ENCODE measurements at places on chromosomes 4 and X.
A peak's percentile ranks its signal among the peaks of the same experiment; 100 is the strongest.

- peak; percentile 62 for DNase-seq
Observed at GRCh38 chr4:146329050-146329716, 114.8 kb downstream of the REELD1 start.

- peak; percentile 48 for DNase-seq
Observed at GRCh38 chrX:2707334-2707760, 16.3 kb downstream of the CD99 start.

DNA sequence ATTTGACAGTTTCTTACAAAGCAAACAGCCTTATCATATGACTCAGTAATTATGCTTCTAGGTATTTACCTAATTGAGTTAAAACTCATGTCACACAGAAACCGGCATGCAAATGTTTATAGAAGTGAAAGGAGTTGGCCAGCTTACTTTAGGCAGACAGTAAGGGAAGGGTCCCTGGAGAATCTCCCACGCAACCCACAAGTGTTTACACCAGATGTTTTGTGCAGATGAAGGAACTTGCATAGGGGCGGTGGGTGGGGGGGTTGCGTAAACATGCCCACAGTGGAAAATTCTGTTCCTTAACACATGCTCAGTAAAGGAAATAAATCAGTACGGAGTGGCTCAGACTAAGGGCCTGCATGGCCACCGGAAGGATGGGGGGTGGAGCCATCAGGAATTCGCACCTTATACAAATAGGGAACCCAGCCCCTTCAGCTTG lies 330.5 kb upstream of the AADAT start:
- DNase-seq, result no peak

DNA sequence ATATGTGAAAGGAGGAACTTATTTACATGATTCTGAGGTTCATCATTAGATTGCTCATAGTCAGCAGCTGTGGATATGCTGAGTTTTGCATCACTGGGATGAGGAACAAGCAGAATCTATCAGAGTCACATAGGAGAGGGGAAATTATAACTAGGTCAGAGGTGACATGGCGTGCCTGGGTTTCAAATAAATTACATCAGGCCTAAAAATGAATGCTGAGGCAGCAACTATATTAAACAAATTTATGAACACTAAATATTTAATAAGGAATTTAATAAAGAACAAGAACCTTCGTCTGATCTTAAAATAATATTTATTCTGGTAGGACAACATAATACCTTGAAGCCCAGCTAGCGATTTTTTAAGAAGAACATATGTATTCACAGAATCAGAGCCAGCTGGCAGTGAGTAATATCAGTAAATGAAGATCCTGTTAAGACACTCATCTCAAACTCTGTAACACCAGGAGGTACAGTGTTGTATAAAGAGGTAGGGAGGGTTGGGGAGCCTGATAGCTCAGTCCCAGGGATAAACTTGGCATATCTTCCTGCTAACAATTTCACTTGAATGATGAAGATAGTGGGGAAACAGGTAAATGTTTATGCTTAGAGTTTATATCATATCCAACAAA lies 60.9 kb upstream of the HS3ST1 start:
- DNase-seq, result no peak

- DNase-seq, result no peak
Observed at GRCh38 chr4:7992846-7993245, 53.2 kb upstream of the AFAP1 start.
